ENCODE measurements at places on chromosomes 5 and 9. TPM values are rescaled to one million over a fixed set of nuclear protein-coding genes. Genes with fewer than 3 reads are reported as not detected.

ANKRD20A1 gene
- not detected for total RNA-seq

CCDC183 gene
- total RNA-seq: 0.71 TPM

MRPL36 gene
- total RNA-seq: 26.2 TPM

PRR7 gene
- total RNA-seq: 4.1 TPM

IFNA7 gene
- total RNA-seq: not detected

LPCAT1 gene
- total RNA-seq: 54.6 TPM

ANKRD55 gene
- total RNA-seq: not detected

LVRN gene
- total RNA-seq: 0.92 TPM

PCDHB11 gene
- 10.6 TPM for total RNA-seq

GMCL2 gene
- not detected for total RNA-seq

EQTN gene
- total RNA-seq: not detected

HAND1 gene
- total RNA-seq: not detected

RORB gene
- 0.85 TPM for total RNA-seq

NTNG2 gene
- total RNA-seq: 1.2 TPM

IFNB1 gene
- not detected for total RNA-seq

CTXN3 gene
- total RNA-seq: not detected

SARDH gene
- 1.8 TPM for total RNA-seq

TMEM167A gene
- 55.6 TPM for total RNA-seq

BHMT2 gene
- 14.2 TPM for total RNA-seq

SMAD5 gene
- total RNA-seq: 29.0 TPM

TTC23L gene
- 3.7 TPM for total RNA-seq

ADGRD2 gene
- total RNA-seq: not detected

ADAMTS13 gene
- total RNA-seq: 6.0 TPM

RAD23B gene
- 57.4 TPM for total RNA-seq

TRAF1 gene
- 52.5 TPM for total RNA-seq

SLU7 gene
- total RNA-seq: 63.5 TPM

ABCA1 gene
- 48.1 TPM for total RNA-seq

AFAP1L1 gene
- total RNA-seq: 10.4 TPM

PDZD2 gene
- total RNA-seq: 4.5 TPM

SPINK7 gene
- total RNA-seq: not detected

OLFML2A gene
- total RNA-seq: 5.4 TPM
